Renal cortex interstitium (tissue), 15 donors: ENCODE measurements at places on chromosomes 12 and 14.

DNA sequence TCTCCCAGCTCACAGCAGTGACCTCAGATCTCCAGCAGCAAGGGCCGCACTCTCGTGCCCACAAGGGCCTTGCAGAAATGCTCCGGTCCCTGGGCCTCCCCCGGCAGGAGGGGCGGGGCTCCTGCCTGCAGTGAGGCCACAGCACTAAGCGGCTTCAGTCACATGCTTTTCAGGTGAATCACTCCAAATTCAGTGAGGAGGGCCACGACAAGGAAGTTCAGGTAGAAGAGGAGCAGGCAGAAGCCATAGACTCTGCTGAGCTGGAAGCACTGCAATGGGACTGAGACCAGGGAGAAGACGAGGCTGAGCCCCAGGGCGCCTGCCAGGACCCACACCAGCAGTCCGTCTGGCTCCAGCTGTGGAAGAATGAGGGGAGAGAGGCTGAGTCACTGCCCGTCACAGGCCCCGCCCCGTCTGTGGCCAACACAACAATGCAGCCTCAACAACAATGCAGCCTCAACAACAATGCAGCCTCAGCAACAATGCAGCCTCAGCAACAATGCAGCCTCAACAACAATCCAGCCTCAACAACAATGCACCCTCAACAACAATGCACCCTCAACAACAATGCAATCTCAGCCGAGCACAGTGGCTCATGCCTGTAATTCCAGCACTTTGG lies 35.2 kb downstream of the SLC8B1 start:
- no peak for DNase-seq

- DNase-seq = no peak
These were observed 2.0 kb upstream of the EMP1 start for GRCh38 chr12:13194401-13195110.

DNA sequence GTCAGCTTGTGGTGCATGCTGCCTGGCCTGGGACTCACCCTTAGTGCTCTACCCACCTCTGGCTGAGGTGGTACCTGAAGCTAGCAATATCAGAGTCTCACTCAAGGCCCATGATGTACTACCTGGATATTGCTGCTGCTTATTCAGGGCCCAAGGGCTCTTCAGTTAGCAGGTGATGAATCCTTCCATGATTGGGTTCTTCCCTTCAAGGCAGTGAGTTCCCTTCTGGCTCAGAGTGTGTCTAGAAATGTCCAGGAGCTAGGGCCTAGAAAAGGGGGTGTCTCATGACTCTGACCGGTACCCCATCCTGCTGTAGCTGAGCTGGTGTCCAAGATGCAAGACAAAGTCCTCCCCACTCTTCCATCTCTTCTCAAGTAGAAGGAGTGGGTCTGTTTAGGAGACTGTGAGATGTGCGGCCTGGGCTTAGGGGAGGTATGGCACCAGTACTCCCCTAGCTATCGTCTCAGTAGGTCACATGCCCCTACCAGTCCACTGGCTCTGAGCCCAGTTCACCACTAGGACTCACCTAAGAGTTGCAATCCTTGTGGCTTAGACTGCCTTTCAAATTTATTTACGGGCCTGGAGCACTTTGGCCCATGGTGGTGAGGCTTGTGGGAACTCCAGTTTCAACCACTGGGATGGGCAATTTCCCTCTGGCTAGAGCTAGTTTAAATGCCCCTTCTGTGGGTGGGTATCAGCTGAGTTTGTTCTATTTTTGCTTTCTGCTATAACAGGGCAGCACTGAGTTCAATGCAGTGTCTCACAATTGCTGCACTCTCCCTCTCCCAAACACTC lies 12.2 kb downstream of the PRORP start:
- no peak for DNase-seq

- no peak for DNase-seq
These were observed 39.0 kb downstream of the PLXNC1 start for GRCh38 chr12:94187361-94187760.

DNA sequence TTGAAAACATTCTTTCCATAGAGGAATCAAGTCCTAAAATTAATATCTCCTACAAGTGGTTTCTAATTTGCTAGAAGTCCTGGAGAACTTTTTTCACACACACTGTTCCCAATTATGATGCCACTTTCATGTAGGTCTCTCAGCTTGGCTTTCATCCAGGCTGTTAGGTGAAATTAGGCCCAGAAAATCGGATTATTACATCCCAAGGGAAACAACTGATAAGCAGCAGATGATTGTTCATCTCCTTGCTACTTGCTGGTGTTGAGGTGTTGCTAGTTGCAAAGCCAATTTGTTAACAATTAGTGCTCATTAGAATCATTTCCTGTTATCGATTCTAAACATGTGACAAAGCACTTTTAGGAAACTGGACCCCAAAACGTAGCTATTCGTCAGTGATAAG lies 248.0 kb downstream of the PDZRN4 start:
- no peak for DNase-seq

DNA sequence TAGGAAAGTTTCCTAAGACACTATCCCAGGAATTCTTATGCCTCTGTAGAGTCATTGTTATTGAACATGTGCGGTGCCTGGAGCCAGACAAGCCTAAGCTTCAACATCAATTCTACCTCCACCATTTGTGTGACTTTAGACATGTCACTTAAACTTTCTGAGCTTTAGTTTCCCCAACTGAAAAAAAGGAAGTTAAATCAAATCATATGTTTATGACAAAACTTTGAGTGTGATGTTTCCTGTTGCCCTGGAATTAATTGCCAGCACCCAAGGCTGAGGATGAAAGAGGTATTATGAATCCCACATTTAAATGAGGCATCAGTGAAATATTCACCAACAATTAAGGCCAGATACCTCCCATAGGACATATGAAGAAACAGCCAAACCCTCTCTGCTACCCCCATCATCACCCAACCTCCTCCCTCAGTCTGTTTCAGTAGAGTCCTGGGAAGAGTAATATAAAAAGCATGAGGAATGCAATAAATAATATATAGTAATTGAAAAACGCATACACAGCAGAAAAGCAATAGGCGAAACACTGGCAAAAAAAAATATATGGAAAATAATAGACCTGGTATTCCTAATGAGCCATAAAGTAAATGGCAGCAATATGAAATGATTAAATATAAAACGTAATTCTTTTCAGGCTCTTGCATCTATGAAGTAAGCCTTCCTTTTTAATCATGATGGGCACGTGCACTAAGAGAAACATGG lies 182.0 kb upstream of the DCN start:
- no peak for DNase-seq

- no peak for DNase-seq
These were observed 111.8 kb downstream of the PLEKHG7 start for GRCh38 chr12:92814584-92814983.

DNA sequence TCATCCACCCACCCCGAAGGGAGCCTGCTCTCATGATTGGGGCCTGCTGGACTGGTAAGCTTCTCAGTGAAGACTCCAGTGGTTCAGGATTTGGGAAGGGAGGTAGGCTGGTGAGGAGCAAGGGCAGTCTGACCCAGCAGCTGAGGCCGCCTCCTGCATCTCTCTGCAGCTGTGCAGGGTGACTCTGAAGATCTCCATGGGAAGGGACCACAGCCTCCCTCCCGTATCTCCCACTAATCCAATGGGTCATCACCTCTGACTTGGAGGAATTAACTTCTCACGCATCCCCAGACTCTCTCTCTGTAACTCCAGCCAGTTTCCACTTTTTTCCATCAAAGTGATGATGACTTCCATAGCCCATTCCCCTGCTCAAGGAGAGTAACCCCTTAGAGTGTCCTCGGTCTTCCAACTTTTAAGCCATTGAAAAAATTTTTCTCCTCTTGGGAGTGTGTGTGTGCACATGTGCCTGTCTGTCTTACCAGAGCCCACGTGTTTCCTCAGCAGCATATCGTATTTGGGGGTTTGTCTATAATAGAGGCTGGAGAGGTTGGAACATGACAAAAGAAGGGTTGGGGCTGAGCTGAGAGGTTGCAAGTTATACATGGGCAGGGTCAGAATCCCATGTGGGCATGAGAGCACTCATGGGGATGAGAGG lies 11.3 kb downstream of the CLSTN3 start:
- DNase-seq = no peak

GRCh38 chr14:50605766-50606165 lies 45.8 kb downstream of the ATL1 start:
- DNase-seq = no peak

- no peak for DNase-seq
These were observed 5.3 kb downstream of the ASB2 start for GRCh38 chr14:93970965-93971634.

- no peak for DNase-seq
These were observed 45.3 kb downstream of the FRS2 start for GRCh38 chr12:69515394-69515930.

- DNase-seq = no peak
These were observed 47.6 kb downstream of the ADIPOR2 start for GRCh38 chr12:1738446-1738845.

DNA sequence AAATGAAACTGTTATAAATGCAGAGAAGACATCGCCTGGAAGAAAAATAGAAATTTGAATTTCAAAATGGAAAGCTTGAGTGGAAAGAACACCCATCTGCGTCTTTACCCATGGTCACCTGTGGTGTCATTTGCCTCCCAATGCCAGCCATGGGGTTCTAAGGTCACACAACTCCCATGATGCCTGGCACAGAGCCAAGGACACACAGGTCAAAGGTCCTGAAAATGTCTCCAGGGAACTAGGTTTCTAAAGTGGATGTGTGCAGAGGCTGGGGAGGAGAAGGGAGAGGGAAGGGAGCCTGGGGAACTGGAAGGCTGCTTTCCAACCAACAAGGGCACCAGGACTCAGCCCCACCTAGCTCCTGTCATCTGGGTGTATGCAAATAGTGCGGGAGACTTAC lies 724.0 kb upstream of the TMEM132C start:
- no peak for DNase-seq

DNA sequence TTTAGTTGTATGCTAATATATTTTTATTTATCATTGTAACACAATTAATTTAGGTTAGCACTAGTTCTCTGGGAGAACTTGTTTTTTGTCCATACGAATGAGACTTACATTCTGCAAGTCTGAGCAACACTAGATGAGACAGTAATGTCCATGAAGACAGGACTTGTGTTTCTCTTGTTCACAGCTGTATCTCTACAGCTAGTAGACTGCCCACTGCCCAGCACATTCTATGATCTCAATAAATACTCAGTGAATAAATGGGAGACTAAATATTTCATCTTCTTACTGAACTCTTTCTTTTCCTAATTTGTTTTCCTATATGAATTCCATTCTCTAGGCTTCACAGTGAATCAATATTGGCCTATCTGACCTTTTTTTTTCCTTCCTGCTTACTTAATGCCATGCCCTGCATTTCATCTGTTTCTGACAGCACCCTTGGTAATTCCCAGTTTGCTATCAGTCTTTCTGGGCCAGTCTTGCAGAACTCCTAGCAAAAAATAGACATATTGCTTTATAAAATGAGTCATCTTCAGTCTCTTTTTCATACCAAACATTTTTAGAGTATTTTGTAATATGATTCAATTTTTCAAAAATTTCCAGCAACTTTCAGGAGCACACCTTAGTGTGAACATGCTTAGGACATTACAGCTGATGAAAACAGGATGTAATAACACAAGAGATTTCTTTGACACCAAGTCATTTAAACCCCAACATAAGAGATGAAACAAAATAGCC lies 185.5 kb upstream of the ATP2B1 start:
- DNase-seq = no peak

DNA sequence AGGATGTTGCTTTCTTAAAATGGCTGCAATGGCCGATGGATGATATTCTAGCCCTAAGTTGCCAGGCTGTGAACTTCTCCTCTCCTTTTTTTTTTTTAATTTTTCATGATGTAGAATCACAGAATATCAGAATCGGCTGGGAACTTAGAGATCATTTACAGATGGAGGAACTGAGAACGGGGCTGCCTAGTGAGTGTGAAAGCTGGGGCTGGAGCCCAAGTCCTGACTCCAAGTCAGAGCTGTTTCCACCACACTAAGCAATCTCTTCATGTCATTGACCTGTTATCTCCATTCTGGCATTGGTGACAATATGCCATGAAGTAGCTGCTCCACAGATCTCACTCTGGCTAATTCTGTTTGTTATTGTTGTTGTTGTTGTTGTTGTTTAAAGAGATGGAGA lies 121.7 kb downstream of the SLC38A1 start:
- DNase-seq = no peak

GRCh38 chr12:93977081-93977480 lies 171.3 kb upstream of the PLXNC1 start:
- no peak for DNase-seq

- DNase-seq = no peak
These were observed 12.8 kb downstream of the SERPINA1 start for GRCh38 chr14:94375552-94376107.

DNA sequence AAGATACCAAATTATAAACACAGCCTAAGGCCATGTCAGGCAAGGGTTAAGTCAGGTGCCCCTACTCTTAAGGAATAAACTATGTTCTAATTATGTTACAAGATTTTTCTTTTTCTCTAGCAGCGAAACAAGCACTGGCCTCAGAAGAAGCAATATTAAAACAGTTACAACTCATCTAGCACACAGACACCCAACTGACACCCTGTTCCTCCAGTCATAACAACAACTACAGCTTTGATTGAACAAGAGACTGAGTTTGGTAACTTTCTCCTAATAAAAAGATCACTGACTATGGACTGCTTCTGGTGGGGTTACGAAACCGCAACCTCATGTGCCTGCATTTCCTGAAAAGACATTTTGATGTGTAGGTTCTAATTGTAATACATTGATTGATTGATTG lies 3.3 kb upstream of the DAO start:
- DNase-seq = no peak

- DNase-seq = no peak
These were observed 221.8 kb downstream of the TMEM121 start for GRCh38 chr14:105748204-105748578.

DNA sequence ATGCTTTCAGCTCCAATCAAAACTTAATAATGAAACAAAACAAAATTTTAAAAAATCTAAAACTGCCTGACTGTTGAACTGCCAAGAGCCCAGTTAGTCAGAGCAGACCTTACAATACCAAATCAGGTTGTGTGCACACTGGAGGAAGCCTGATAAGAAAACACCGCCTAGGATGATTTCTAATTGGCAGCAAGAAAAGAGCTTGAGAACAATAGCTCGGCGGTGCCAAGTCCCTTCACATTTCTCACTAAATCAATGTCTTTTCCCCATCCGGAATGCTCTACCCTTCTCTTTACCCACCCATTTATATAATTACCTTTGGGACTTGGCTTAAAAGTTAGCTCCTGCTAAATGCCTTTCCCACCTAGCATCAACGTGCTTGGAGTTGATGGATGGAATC lies 256.7 kb downstream of the C12orf75 start:
- no peak for DNase-seq
